ENCODE measurements at places on chromosomes 16 and 17. TPM values are rescaled to one million over a fixed set of nuclear protein-coding genes. Genes with fewer than 3 reads are reported as not detected.

Gene CCL1
- total RNA-seq: not detected

Gene PRDM7
- total RNA-seq: not detected

Gene RHBDL1
- 1.4 TPM for total RNA-seq

- DNase-seq: no peak
Measured at GRCh38 chr17:63439687-63440086, 6.4 kb downstream of the CYB561 start.

DNA sequence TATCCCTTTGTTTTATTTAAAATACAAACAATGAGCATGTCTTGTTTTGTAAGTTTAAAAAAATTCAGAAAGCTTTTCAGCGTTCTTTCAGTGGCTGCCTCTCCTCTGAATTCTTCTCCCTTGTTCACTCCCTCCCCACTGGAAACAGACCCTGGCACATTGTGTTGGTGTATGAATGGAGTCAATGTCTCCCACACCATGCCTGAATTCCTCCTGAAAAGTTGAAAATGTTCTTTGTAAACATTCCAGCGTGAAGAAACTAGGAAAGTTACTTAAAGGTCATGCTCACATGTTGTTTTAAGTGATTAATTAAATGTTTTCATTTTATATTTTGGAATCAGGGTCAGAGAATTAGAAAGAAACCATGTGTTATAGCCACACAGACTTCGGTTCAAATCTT, 136.9 kb upstream of the DYNLRB2 start:
- no peak for DNase-seq

DNA sequence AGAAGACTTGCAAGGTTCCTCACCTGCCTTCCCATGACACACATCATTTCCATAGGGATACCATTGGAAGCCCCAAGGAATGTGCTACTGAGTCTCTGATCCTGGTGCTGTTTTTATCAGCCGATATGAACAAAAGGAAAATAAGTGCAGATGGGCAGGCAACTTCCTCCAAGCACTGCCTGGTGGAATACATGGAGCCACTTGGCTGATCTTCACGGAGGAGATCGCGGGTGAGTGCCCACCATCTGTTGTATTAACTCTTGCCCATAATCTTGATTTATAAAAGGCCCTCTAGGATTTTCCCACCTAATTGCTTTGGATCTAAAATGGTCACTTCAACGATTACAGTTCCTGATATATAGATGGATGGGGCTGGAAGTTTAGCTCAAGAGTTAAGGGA, 24.7 kb upstream of the CDRT15 start:
- no peak for DNase-seq

DNA sequence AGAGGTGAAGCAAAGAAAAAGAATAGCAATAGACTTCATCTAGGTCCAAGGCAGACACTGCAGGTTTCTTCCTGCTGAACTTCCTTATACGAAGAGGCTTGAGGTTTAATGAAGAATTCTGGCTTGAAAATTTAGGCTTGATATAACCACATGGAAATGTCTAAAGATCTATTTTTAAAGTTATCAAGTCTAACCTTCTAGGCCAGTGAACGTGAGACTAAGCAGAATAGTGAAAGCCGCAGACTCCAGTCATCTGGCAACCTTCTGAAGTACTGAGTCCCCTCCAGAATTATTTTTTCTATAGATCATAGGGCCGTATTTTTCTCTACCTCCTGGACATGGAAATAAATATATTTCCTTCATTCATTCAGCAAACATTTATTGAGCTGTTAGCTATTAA, 333.6 kb downstream of the BCAS3 start:
- no peak for DNase-seq

DNA sequence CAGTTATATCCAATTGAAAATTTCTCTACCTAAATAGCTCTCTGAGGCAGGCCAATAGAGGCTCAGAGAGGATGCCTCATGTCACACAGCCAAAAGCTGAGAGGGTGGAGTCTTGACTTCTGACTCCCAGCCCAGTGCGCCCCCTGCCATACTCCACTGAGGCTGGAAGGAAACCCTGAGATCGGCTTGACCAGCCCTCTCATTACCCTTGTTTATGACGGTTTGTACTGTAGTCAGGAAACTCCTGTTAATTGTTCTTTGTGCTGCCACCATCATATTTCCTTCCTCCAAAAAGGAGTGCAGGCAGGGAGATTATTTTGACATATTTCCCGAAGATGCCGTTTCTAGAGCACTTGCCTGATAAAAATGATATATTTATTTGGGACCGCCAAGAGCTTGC, 107.9 kb downstream of the AIPL1 start:
- DNase-seq: peak; percentile 31

DNA sequence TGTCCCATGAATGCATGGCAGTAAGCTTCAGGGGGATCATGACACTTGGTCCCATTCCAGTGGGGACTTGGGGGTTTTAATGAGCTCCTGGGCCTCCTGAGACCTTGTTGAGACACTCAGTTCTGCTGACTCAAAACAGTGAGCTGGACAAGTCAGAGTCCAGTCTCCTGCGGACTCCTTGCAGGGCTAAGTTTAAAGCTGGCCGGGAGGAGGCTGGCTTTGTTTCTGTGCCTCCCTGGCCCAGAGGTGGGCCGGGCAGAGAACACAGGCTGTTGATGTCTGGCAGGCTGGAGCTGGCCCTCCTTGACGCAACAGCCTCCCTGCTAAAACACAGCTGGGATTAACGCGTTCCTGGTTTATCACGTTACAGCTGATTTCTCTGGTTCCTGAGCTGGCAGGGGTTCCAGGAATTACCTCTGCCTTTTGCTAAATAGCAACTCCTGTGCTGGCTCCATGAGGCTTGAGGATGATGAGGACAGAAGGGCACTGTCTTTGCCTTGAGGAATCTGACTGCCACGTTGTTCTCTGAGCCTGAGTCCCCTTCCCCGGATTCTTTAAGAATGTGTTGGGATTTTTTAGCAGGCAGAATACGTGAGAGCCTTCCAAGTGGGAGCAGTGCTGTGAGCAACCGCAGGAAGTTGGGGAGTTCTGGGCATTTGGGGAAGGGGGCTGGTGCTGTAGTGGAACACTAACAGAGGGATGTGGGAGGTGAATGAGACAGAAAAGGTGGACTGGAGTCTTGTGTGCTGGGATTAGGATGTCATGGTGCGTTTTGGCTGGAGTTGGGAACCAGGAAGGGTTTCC, 2.0 kb downstream of the GPT2 start:
- DNase-seq: no peak

DNA sequence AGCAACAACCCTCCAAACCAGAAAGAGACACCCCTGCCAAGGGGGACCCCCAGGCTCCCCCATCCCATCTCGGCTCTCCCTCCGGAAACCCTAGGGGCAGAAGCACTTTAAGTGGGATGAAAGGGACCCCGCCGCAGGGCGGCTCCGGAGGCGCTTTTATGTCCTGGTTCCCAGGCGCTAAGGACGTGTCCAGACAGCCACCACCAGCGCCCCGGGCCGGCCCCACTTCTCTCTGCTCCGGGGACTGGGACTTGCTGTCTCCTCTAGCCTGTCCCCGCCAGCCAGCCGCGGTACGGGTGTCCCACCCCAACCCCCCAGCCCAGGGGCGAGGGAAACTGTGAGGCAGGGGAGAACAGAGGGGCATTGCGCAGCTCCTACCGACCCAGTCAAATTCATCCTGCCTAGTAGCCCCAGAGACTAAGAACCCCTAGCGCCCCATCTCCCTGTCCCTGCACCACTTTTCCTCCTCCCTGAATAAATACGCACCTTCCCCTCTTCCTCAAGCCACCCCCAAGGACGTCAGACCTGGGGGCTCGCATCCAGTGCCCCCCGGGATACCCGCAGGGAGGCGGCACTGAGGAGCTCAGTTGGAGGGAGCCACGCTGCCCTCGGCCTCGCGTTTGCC, 4.1 kb downstream of the SP6 start:
- DNase-seq: no peak
